ENCODE measurements at places on chromosomes 5 and 9.

- no peak for DNase-seq
Measured at GRCh38 chr5:56527174-56527573, 288.2 kb upstream of the MAP3K1 start.

GRCh38 chr9:93231121-93231694 lies 47.3 kb downstream of the WNK2 start:
- no peak for DNase-seq

DNA sequence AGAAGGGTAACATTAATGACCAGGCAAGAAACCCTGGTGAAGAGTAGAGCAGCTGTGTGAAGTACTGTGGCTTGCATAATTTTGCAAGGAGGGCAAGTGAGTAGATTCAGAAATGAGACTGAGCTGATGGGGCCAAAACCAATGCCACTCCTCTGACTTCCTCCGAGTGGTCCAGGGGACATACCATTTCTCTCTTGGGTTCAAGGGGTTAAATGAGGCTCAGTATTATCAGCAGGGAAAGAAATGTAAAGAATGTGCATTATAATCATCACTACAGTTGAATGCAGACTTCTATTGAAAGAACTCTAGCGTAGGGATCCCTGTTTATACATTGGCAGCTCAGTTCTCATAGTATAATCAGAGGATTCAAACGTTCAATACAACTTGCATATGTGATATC lies 9.9 kb downstream of the POLR3G start:
- DNase-seq: no peak

DNA sequence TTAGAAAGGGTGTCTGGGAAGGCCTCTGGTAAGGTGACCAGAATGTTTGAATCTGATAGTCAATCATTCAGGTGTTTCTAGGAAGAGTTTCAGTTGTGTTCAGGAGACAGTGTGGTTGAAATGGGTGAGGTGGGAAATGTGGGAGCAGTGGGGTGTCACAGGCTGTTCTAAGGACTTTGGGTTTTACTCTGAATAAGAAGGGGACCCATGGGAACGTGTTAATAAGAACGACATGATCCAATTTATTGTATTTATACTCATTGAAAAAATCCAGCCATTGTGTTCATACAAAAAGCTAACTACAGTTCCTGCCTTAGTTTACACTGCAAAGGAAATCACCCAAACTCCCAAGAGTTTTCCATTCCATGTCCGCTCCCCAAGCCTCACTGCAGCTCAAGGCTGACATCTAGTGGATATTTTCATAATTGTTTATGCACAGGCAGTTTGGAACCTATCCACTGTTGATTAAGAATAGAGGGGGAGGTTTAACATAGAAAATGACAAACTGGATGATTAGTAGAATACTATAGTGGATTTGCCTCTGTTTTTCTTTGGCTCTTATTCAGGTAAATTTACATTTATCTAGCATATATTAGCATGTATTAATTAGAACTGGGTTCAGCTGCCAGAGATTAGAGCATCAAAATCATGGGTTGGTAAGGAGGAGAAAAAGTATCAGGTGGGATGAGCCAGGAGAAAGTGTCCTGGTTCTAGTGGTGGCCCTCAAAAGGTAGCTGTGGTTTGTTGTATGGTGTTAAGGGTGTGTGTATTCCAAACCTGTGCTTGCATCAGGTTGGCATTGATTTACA lies 17.7 kb downstream of the CAVIN4 start:
- DNase-seq: no peak

GRCh38 chr9:13139641-13140171 lies 139.8 kb downstream of the MPDZ start:
- DNase-seq: no peak

- DNase-seq: no peak
Measured at GRCh38 chr9:5848372-5848882, 15.5 kb upstream of the ERMP1 start.

DNA sequence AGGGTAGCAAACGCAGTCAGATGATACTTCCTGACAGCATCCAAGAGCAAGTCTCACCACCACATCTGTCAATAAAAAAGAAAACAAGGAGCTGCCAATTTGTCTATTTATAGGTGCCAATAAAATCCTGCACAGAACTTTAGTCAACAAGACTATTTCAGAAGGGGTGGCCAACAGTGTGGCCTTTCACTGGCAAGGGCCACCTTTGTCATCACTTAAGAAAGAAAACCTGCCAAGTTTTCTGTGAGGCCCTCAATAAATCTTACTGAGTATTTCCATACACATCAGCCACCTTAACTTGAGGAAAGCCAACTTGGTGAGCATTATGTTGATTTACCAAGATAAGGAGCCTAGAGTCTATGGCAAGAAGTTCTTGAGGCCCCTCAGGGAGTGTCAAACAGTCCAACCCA lies 312.3 kb downstream of the ENC1 start:
- no peak for DNase-seq

- no peak for DNase-seq
Measured at GRCh38 chr9:33318225-33318624, 27.9 kb downstream of the NFX1 start.

- DNase-seq: no peak
Measured at GRCh38 chr5:118905196-118905595, 83.2 kb downstream of the DTWD2 start.

- no peak for DNase-seq
Measured at GRCh38 chr5:116581910-116582309, 7.3 kb upstream of the SEMA6A start.

GRCh38 chr5:11777096-11777495 lies 127.2 kb downstream of the CTNND2 start:
- DNase-seq: no peak

DNA sequence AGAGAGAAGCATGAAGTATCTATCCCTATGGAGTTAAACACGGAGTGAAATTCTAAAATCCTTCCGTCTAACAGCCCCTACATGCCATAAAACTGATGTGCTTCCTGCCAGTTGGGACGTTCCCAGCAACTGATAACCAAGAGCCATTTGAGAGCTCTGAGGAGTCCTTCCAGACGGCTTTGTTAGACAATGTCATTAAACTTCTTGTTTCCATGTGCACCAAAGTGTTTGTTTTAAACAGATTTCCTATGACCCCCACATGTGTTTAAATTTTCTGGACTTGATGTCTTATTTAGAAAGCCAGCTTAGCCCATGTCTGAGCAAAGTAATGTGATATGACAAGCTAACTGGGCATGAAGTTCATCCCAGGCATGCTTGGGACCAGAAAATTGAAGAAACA lies 57.2 kb upstream of the LPAR1 start:
- no peak for DNase-seq

- DNase-seq: no peak
Measured at GRCh38 chr5:139285651-139286392, 7.7 kb upstream of the MATR3 start.

GRCh38 chr5:128813317-128814070 lies 151.8 kb upstream of the SLC27A6 start:
- no peak for DNase-seq

DNA sequence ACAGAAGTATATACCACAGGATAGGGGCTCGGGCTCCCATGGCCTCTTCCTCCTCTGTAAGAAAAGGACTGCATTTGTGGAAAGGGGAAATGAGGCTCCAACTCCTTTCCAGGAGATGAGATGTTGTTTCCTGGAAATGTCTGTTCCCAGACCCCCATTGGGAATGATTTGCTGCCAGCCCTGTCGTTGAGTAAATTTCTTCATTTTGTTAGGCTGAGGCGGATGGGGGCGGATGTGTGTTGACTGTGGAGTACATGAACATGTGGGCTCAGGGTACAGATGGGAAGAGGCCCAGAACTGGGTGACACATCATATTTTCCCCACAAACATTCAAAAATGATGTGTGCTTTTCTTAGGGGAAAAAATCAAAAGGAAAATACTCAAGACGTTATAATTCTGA lies 28.8 kb upstream of the TNFAIP8 start:
- peak; percentile 58 for DNase-seq

- DNase-seq: no peak
Measured at GRCh38 chr9:80326105-80326504, 754.3 kb downstream of the TLE4 start.

GRCh38 chr9:71746758-71747125 lies 21.6 kb downstream of the CEMIP2 start:
- DNase-seq: no peak

- DNase-seq: no peak
Measured at GRCh38 chr9:70340572-70340971, 73.9 kb downstream of the KLF9 start.

- no peak for DNase-seq
Measured at GRCh38 chr5:97778451-97778850, 595.4 kb upstream of the RIOK2 start.

GRCh38 chr5:120298981-120299380 lies 165.1 kb upstream of the PRR16 start:
- DNase-seq: no peak

- DNase-seq: no peak
Measured at GRCh38 chr5:42993516-42994245, 46.4 kb downstream of the ANXA2R start.

DNA sequence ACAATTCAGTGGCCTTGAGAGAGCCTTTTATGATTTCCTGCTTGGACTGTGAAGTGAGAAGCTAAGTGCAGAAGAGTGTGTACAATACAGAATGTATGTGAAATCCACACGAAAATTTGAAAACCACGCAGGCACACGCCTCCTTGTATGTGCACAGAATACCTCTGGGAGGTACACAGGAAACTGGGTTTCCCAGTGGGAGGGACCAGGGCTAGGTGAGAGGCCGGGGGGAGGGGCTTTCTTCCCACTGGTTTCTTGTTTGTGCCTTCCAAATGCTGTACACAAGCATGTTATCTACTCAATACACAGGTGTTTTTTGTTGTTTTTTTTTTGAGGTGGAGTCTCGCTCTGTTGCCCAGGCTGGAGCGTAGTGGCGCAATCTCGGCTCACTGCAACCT lies 16.1 kb downstream of the C9orf50 start:
- DNase-seq: no peak

- DNase-seq: no peak
Measured at GRCh38 chr9:126287166-126287866, 39.3 kb upstream of the MVB12B start.

DNA sequence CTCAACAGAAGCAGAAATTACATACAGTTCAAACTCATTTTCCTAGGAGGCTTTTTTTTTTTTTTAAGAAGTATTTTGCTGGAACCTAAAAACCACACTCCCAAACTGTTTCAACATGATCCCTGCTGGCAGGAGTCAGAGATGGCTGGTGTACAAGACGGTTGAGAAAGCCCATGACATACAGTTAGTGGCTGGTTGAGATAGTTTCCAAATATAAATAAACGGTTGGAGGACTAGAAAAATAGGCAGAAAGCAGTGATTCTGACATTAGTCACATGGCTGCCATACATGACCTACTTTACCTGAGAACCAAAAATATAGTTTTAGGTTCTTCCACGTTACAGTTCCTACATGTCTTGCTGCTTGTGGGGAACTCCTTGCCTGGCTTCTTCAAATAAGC lies 31.7 kb upstream of the BASP1 start:
- no peak for DNase-seq

DNA sequence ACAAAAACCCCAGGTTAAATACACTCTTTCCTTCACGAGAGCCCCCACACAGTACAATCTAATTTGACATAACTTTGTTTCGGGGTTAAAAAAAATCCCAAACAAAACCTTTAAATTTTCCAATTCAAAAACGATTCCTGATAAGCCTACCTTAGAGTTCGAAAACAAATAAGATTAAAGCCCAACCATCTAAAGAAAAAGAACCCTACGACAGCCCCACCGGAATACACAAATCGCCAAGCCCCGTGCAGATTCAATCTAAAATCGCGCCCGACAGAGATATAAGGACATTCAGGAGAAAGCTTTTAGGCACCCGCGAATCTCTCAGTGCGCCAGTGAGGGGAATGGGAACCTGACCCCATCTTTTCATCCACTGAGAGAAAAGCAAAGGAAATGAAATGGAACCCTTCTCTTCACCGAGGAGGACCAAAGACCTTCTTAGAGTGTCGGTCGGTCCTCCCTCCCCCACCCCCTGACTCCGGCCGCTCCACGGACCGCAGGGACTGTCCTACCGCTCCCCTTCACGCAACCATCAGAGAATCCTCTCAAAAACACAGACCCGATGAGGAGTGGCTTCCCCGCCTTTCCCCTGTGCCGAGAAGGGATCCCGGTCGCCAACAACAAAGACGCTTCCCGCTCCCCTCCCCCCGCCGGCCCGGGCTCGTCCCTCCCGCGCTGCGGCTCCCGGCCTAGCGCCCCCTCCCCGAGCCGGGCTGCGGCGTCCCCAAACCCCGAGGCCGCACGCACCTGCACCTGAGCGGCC lies 925 bp downstream of the ABHD17B start:
- peak; percentile 18 for DNase-seq

DNA sequence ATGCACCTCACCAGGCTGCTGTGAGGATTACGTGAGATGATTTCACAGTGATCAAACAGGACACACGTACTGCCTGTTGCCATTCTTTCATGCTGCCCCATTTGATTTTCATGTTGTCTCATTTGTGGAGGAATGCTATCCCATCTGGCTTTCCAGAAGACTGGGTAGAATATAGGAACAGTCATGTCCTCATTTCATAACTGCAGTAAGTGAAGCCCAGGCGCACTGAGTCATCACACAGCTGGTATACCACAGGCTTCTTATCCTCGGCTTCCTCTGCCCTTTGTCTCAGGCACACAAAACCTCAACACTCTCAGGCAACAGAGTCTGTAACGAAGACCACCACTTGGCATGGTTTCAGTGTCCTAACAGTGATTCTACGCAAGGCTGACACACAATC lies 62.3 kb downstream of the LHFPL2 start:
- DNase-seq: no peak

- no peak for DNase-seq
Measured at GRCh38 chr5:169511708-169512107, 71.9 kb upstream of the SPDL1 start.

- no peak for DNase-seq
Measured at GRCh38 chr9:108784998-108785397, 70.8 kb downstream of the ACTL7B start.

DNA sequence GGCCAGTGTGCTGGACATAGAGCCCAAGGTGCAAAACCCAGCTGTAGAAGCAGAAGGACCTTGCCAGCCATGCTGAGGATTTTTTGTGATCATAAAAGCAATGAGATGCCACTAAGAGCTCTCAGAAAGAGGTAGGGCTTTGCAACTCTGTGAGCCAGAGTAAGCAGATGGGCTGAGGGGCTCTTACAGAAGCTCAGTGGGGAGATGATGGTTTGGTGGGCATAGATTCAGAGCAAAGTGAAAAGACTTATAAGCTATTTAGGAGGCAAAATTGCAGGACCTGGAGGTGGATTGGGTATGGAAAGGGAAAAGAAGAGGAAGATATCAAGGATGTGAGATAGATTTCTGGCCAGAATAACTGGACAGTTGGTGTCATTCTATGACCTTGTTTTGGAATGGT lies 302.0 kb downstream of the NTRK2 start:
- no peak for DNase-seq

GRCh38 chr5:59535561-59535960 lies 358.0 kb downstream of the PDE4D start:
- DNase-seq: no peak
